ENCODE measurements at places on chromosomes 4 and X.
A peak's percentile ranks its signal among the peaks of the same experiment; 100 is the strongest.

- H3K4me1 ChIP-seq, result no peaks in the 10 kb centered on the region
- no peak overlapping the region for H3K27ac ChIP-seq
- no peaks in the 10 kb centered on the region for H3K27me3 ChIP-seq
- DNase-seq, result no peak
- no peaks in the 10 kb centered on the region for H3K36me3 ChIP-seq
Measured at GRCh38 chr4:14336656-14337055, 665.6 kb upstream of the CPEB2 start.

- H3K4me1 ChIP-seq, result no peaks in the 10 kb centered on the region
- DNase-seq, result no peak
- no peaks in the 10 kb centered on the region for H3K27me3 ChIP-seq
- no peak overlapping the region for H3K4me3 ChIP-seq
Measured at GRCh38 chr4:24979554-24979953, 51.2 kb downstream of the LGI2 start.

GRCh38 chr4:1658146-1658545, 26.0 kb downstream of the FAM53A start:
- H3K36me3 ChIP-seq, result no peaks in the 10 kb centered on the region
- H3K27ac ChIP-seq, result no peak overlapping the region
- DNase-seq, result no peak
- H3K4me1 ChIP-seq, result no peaks in the 10 kb centered on the region
- H3K27me3 ChIP-seq, result no peaks in the 10 kb centered on the region

DNA sequence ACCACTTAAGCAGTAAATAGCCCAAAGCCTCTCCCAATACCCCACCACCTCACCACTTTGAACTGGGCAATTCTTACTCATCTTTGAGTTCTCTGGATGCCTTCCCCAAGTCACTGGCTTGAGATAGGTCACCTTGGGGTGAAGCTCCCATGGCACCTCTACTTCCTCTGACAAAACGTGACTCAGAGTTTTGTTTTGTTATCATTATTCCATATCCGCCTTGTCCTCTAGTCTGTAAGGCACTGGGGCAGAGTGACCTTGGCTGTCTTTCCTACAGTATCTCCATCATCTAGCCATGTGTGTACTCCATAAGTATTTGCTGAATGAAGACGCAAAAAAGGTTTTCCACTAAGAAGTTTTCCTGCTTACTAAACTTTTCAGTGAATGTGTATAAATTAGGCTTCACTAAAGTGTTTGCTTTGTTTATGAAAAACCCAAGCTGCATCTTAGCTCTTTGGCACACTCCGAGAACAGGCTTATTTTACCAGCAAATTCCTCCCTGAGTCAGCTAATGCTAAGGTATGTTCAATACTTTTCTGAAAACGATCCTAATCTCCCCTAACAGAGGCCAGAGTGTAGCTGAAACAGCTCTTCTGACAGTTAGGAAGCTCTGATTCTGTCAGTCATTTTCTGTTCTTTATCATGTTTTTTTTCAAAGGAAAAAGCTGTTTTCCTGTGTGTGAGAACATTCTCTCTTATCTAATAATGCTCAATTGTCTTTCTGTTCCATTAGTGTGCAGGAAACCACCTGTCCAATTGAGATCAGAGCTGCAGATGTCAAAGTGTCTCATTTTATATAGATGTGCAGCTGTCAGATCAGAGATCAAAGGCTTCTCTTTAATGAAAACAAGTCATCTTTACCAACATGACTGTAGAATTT, 30.2 kb upstream of the TSPAN5 start:
- peak; percentile 60 for DNase-seq
- H3K27ac ChIP-seq, result peak overlapping the region; percentile 1
- no peaks in the 10 kb centered on the region for H3K36me3 ChIP-seq
- H3K4me1 ChIP-seq, result peaks cover 32% of the 10 kb centered on the region

Measured in CD4-positive, alpha-beta memory T cell (primary cell).